Left ventricle myocardium inferior (tissue), 1 donor: ENCODE measurements at places on chromosomes 11 and 22.

- DNase-seq = peak; percentile 83
These were observed 10.8 kb upstream of the CCDC86 start for GRCh38 chr11:60831143-60831500.

GRCh38 chr11:70240337-70240736 is 30.2 kb upstream of the PPFIA1 start:
- DNase-seq = no peak

GRCh38 chr22:50714150-50714549 is 23.9 kb upstream of the ACR start:
- DNase-seq = peak; percentile 15

GRCh38 chr11:16809886-16810668 is 71.6 kb downstream of the C11orf58 start:
- peak; percentile 58 for DNase-seq

DNA sequence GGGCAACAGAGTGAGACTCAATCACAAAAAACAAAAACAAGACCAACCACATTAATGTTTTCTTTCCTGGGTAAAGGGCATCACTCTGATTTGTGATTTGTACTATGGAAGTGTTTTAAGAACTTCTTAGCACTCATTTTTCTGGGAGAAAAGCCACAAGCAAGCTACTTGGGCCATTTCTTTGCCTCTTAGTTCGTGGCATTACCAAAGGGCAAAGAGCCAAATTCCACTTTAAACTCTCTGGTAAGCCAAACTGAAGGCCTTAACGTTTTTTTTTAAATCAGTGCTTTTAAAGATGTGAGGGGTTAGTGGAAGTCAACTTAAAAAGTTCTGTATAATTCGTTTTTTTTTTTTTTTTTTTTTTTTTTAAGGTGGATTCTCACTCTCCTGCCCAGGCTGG is 36.9 kb downstream of the CAT start:
- no peak for DNase-seq

DNA sequence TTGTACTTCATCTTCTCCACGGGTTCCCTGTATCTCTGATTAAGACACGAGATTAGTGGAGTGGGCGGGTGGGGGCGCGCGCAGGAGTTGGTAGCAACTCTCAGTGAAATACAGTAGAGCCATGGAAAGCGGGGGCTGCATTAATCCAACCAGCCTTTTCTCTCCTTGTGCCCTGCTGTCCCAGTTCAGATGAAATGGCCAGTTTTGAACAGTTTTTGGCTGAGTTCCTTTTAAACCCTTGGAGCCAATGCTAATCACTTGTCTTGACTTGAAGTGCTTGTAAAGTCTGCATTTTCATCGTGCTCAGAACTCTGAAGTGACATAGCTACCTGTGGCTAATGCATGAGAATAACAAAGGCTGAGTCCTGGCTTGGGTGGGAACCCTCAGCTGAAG is 734 bp upstream of the TMEM123 start:
- peak; percentile 30 for DNase-seq

DNA sequence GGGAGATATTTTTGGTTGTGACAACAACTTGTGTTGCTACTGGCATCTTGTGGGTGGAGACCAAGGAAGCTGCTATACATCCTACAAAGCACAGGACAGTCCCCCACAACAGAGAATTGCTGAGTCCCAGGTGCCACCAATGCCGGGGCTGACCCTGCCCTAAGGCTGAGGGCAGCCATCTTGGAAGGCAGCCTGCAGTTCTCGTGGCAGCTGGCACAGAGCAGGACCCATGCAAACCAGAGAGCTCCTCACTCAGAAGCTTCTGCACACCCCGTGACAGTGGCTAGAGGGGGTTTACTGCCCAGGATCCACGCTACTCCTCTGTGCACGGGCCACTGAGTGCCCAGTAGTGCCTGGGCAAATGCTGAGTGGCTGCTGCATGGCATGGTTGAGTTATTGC is 143.4 kb downstream of the CTTN start:
- no peak for DNase-seq

- no peak for DNase-seq
These were observed 109.2 kb downstream of the RRM1 start for GRCh38 chr11:4203603-4204360.

GRCh38 chr11:18144243-18144642 is 11.9 kb downstream of the MRGPRX3 start:
- DNase-seq = no peak

DNA sequence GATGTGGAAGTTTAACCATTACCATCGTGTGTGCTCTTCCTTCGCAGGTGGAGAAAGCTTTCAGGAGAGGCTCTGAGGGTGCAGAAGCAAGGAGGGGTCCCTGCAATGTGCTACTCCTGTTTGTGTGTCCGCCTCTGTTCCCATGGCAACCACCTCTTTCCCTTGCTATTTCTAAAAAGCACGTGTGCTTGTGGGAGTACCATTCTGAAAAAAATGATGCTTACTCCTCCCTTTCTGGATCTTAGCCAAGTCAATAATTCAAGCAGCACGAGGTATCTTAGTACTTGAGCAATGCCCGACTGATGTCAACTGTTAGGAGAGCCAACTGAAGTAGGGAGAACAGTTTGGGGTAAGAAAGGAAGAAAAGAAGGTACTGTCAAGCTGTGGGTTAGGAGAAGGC is 628.7 kb downstream of the NTM start:
- no peak for DNase-seq

- no peak for DNase-seq
These were observed 42.4 kb downstream of the FCHSD2 start for GRCh38 chr11:73099512-73100266.
